ENCODE measurements at places on chromosomes 6 and 20. TPM values are rescaled to one million over a fixed set of nuclear protein-coding genes. Genes with fewer than 3 reads are reported as not detected.

DNA sequence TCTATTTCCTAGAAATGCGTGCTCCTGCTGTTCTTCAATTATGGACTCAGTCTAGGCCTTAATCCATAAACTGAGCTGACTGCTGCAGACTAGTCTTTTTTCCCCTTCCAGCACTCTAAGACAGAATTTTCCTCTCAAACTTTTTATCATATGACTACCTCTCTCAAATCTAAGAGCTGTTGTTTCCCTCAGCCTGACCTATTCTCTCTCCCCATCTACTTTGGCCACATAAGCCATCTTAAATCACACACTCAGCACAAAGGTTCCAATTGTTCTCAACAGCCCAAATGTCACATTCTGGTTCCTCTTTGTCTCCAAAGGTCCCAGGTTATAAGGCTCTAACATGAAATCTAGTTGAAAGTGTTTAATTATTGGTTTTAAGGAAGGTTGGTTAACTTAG, 85.2 kb downstream of the PRSS35 start:
- no peak for DNase-seq

GRCh38 chr6:3849681-3850450, 693 bp downstream of the FAM50B start:
- DNase-seq = peak; percentile 3

DNA sequence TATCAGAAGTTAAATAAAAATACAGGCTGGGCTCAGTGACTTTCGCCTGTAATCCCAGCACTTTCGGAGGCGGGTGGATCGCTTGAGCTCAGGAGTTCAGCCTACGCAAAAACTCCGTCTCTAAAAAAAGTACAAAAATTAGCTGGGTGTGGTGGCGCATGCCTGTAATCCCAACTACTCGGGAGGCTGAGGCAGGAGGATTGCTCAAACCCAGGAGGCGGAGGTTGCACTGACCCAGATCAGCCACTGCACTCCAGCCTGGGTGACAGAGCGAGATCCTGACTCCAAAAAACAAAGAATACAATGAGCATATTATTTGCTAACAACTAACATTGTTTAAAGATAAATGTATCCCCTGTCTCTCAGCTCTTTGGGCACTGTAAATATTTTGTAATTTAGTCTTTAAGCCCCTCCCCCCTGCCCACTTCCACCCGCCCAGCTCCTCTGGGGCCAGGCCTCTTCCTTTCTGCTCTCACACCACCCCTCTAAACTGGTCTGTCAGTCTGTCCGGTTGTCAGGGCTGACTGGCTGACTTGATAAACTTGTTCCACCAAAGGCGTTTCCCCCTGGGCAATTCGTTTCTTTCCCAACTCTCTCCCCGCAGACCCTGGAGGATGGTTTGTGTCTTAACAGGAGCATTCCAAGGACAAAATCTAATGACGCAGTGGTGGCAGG, 62.4 kb upstream of the QKI start:
- DNase-seq = no peak

- no peak for DNase-seq
Measured at GRCh38 chr20:54633374-54634355, 158.3 kb downstream of the DOK5 start.

- DNase-seq = no peak
Measured at GRCh38 chr6:169146521-169146920, 107.1 kb downstream of the THBS2 start.

- no peak for DNase-seq
Measured at GRCh38 chr6:55290736-55291135, 36.5 kb upstream of the GFRAL start.

DNA sequence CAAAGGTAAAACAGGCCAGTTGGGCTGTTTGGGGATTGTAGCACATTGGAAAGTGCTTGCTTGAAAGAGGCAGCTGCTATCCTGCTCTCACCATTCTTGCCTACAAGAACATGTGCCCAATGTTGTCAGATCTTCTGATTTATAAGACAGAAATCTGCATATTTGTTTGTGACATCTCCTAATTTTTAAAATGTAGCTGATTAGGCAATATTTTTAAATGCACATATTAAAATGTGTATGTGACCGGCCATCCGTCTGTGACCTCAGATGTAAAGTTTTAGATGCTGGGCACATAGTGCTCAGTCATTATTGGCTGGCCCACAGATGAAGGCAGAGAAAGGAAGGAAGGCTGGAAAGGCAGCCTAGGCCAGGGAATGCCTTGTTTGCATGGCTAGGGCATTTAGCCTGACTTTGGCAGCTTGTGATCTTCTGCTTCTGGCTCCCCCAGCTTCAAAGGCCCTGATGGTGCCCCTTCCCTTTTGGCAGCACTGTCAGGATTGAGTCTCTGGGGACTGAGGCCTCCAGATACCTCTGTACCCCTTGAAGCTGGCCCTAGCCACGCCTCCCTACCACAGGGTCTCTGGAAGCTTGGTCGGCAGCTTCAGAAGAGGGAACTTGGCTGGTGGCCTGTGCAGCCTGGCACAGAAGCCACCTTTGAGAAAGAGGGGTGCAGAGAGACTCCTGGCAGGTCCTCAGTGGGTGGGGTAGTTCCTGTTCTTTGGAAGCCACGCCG, 6.4 kb downstream of the SNPH start:
- DNase-seq = no peak

The PRR18 gene
- total RNA-seq = not detected

The ESR1 gene
- 7.3 TPM for total RNA-seq
